Stimulated activated CD8-positive, alpha-beta memory T cell treated with anti-CD3 and anti-CD28 coated beads, Interleukin-4, amount 100 ng/mL, for 48 hours (primary cell): ENCODE measurements at places on chromosomes 12 and 14.

DNA sequence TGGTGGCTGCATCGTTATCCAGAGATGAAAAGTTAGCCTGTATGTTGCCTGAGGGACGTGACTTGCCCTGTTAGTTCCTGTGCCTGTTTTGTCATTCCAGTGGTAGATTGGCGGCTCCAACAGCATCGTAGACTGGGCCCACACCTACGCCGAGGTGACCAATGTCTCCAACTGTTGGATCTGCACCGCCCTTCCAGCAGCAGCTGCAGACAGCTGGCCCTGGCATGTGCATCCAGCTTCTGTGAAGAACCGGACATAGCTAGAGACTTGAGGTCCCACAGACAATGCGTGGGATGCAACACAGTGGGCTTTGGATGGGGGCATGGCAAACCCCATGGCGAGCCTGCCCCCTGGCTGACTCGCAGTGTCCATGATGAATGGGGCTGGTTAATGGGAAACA, 93.0 kb upstream of the TMPO start:
- DNase-seq = no peak

DNA sequence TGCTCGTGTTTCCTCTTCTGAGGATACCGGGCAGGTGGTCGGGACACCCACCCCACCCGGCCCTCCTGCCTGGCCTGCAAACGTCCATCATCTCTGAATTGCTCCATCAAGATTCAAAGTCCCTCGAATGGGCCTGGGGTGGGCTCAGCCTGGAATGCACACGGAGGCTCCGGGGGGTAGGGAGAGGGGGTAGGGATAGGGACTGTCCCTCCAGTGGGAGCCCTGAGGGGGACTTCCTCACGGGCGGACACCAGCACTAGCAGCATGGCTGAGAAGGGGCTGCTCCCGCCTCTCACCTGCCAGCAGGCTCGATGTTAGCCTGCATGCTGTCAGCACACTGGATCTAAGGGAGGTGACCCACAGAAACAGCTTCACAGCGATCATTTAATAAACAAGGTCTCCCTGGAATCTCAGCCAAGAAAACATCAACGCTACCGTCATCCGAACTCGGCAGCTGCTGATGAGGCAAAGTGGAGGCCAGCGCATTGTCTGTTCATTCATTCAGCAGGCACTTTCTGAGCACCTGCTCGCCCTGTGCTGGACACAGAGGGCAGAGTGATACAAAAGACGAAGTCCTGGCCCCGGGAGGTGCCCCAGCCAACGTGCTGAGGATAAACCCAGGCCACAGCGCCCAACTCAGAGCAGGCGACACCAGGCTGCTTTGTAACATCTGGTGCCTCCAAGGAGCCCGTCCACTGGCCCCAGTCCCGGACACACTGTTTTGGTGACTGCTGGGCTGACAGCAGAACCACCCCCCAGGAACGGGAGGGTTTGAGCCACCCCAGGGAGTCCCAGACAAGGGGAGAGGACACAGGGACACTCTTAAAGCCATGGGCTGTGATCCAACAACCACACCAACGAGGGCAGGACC, 6.3 kb downstream of the TMEM179 start:
- no peak for DNase-seq

DNA sequence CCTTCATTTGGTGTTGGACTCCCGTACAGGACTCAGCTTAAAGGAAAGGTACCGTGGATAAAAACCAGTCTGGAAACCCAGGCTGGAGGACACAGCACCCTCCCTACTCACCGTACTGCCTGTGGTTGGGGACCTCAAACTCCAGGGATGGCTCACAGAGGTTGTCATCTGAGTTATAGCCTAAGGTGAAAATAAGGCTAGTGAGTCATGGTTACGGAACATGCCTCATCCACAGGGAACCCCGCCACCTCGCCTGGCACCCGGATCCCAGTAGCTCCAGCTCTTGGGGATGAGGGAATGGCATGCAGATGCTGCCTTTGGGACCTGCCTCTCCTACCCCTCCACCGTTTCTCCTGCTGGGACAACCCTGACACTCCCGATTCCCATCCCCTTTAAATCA, 36.8 kb upstream of the GPR68 start:
- no peak for DNase-seq

DNA sequence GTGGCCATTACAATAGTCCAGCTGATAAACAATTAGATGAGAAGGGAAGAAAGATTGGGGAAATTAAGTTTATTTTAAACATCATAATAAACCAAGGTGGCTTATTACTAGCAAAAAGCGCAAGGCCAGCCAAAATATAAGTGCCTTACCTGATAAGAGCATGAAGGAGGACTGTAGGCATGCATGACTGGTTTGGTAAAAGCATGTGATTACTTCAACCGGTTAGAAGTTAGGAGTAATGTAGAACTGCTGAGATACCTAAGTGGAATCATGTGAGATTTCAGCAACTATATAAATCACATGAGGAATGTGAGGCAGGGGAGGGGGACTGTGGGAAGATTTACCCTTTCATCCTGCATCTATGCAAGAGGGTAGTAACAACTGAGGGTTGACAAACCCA, 59.7 kb upstream of the CCDC196 start:
- no peak for DNase-seq

DNA sequence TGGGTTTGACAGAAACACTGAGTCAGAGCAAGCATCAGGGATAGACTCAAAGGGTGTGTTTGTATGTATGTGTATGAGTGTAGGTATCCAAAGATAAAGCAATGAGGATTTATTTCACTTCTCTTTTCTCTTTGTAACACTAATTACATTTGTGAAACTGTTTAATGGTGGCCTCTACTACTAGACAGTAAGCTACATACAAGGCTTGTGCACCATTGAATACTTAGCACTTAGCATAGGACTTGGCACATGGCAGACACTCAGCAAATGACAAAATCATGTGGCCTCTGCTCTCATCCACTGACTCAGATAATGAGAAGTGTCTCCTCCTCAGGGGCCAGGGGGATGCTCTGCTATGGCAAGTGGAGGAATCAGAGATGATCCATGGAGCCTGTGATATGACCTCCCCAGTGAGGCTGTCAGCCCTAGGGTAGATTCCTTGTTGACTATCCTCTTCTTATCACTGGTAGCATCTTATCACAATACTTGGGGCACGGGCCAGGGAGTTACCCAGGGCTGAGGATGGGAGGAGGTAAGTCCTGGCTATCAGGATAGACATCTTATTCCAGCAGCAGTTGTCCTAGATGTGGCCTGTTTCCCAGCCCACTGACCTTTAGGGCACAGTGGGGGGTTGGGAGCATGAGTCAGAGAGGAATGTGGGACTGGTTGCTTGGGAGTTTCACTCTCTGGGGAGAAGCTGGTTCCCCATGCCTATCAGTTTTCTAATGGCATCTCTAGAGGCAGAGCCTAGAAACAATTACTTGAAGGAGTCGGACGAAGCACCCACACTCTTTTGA, 71.2 kb upstream of the HOXC13 start:
- no peak for DNase-seq
